ENCODE measurements at places on chromosomes 5 and 9.

DNA sequence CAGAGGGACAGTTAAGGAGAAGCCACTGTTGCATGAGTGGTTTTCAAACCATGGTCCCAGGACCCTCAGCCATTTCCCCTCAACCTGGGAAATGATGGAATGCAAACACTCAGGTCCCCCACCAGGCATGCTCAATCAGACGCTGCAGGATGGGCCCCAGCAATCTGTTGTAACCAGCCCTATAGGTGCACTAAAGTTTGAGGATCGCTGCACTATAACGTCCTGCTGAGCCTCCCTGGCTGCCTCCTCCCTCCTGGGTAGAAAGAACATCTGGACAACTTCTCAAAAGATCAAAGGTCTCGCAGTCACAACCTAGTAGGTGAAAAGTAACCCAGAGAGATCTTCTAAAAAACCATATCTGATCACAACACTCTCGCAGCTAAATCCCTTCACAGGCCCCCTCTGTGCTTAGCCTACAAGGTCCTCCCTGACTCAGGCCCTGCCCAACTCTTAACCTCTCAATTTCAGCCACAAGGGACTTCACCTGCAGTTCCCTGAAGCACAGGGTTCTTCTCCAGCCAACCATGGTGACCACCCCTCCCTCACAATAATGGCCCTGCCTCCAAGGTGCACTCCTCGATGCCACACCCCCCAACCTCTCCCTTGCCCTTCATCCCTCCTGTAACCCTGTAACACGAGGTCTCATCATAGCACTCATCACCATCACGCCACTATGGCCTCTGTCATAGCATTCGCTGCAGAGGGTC is 3.5 kb downstream of the SHB start:
- DNase-seq, result no peak

GRCh38 chr9:78712903-78713613 is 416.1 kb downstream of the PSAT1 start:
- no peak for DNase-seq

DNA sequence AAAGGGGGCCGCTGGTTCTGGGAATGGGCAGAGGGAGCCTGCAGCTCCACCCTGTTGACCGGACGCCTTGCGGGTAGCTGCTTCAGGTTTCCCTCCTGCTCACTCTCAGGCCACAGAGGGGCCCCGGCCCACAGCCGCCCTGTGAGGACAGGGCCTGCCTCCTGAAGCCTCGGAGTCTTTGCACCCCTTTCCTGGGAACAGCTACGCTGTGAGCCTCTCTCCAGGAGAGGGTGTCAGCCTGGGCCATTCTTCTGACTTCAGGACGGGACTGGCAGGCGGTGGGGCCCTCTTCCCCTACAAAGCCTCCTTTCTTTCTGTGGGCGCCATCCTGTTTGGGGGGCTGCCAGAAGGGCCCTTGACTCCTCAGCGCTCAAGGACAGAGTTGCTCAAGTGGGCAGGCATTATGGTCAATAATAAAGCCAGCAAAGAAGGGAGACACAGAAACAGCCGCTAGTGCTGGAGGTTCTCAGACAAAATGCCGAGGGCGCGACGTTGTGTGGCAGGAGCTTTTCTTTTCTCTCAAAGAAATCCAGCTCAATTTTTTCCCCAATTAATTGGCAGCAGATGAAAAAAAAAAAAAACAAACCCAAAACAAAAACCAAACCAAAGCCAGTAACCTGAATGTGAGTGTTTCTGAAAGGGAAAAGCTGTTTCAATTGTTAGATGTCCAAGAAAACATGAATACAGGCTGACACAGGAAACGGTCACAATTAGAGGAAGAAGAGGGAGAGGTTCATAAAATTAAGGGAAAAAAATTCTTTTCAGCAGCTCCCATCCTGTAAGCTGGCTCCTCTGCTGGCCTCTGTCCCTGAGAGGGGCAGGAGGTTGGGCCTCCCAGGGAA is 12.8 kb upstream of the SLC25A51 start:
- no peak for DNase-seq

GRCh38 chr9:125460883-125461635 is 199.4 kb downstream of the GAPVD1 start:
- no peak for DNase-seq

DNA sequence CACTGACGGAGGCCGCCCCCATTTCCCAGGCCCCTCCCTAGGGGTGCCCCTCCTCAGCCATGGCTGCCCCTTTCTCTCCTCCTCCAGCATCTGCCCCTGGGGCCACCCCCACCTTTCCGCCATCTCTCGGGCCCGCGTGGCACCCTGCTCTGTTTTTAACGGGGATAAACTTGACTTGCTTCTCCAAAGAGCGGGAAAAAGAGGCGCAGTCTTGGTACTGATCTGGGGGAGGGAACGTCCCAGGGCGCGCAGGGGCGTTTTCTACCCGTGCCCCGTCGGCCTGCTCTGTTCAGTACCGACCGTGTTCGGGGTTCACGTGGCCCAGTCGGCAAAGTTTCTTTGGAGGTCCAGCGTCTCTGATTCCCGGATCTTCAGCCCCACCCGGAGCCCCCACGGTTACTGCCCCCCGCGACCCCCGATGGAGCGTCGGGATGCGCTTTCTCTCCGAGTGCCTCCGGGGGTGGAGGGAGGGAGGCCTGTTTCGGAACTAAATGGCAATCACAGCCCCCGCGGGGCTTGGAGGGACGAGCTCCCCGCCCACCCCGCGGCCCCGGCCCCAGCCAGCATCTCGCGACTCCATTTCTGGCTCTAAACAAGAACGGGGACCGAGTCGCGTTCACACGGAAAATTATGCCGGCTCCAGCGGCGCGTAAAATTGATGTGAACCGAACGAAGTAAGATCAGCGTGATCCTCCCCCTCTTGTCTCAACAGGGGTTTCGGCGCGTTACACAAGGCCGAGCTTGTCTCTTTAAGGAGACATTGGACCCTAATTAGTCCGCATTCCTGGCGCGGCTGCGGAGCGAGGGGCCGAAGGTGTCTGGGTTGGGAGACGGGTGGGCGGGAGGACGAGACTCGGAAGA is 1.1 kb upstream of the TLE4 start:
- peak; percentile 33 for DNase-seq

DNA sequence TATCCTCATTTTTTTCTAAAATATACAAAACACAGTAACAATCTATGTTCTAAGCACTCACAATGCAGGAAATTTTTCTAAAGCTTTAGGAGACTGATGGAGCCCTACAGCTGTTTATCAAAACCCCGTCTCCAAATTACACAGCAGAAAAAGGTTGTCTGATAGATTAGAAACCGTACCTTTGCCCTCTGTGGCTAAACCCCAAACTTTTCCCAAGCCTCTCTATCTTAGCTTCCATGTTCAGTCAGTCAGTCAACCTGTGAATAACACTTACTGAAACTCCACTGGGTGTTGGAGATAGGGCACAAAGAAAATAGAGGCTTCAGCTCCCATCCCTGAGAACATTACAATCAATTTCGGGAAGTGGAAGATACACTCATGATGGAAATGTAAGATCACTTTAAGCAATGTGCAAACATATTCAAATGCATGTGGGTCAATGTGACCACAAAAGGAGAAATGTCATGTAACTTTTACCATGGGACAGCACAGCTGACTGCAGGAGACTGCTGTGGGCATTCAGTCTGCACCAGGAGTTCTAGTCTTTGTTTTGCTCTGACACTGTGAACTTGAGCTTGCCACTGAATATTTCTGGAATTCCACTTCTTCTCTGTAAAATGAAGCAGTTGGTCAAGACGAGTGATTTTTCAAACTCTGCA is 279.5 kb upstream of the PIK3R1 start:
- DNase-seq, result no peak

DNA sequence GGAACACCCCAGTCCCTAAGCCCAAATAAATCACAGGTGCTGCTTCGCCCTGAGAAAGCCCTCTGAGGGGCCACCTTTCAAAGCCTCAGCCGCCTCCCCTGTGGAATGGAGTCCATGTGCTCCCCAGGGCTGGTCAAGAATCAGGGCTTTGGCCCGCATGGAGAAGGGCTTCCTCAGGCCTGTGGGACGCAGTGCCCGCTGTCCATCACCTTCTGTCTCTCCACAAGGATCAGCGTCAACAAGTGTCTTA is 16.6 kb downstream of the HNRNPH1 start:
- DNase-seq, result no peak

GRCh38 chr5:179240561-179240960 is 104.7 kb downstream of the ADAMTS2 start:
- DNase-seq, result no peak

DNA sequence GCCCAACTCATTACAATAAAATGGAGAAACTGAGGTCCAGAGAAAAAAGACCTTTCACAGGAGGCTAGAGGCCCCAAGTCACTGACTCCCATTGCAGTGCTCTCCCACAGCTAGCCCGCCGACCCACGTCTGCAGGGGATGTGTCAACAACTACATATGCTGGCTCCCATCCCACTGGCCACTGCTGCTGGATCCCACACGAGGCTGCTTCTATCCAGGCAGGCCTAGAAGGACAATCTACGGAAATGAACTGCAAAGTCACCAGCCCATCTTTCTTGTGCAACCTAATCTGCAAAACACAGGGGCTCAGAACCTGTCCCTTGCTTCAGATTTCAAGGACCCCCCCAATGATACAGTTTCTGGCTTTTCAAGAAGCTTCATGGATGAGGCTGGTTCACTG is 24.0 kb downstream of the RAPGEF1 start:
- DNase-seq, result no peak

DNA sequence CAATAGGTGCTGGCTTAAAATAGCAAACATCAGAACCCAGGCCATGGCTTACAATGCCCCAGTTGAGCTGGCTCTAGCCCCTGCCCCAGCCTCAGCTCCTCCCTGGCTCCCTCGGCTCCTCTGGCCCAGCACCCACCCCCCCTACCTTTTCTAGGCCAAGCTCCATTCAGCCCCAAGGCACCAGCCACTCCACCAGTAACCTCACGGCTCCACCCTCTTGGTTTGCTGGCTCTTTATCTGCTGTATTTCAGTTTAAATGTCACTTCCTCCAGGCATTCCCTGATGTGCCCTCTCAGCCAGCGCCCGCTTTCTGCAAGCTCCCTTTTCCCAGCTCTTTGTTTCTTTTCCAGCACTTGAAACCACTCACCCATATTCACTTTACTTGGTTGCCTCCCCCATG is 10.6 kb downstream of the C1QTNF2 start:
- DNase-seq, result no peak

- DNase-seq, result no peak
Measured at GRCh38 chr9:26604076-26604662, 288.4 kb downstream of the CAAP1 start.

DNA sequence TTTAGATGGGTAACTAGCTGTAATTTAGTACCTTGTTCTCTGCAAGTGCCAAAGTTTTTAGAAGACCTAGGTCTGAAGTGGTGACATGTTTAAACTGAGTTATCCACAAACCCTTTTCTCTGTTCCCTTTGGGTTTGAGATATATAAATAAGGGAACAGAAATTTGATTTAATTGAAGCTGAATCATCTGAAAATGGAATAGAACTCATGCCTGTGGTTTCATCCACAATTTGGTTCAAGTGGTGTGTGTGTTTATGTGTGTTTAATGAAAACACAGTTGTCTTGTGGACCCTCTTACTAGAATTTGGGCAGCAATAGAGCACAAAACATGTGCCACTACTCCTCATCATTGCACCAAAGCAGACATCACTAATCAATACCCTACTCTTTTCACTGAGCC is 216.9 kb downstream of the GLIS3 start:
- DNase-seq, result no peak

- DNase-seq, result no peak
Measured at GRCh38 chr9:20549053-20549452, 73.2 kb downstream of the MLLT3 start.

DNA sequence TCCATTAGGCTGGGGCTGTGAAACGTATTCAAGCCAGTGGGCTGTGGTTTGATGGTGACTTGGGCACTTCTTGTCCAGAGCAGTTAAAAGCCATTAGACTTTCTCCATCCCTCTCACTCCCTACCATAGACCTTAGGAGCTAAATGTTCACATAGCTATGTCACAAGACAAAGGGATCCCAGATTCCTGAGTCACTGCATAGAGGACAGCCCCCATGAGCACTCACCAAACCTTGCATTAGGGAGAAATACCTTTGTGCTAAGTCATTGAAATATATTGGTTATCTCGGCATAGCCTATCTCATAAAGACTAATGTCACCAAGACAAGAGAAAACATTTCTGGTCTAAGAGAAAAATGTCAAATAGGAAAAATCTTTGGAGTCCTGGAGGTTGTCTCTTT is 104.3 kb downstream of the TRPM6 start:
- DNase-seq, result no peak

- DNase-seq, result no peak
Measured at GRCh38 chr9:73093016-73093739, 58.5 kb upstream of the ANXA1 start.

- no peak for DNase-seq
Measured at GRCh38 chr5:108148715-108149139, 233.2 kb downstream of the FBXL17 start.

- DNase-seq, result no peak
Measured at GRCh38 chr9:97852001-97852398, 1.0 kb upstream of the FOXE1 start.

- DNase-seq, result no peak
Measured at GRCh38 chr5:142601432-142601831, 84.5 kb downstream of the FGF1 start.

DNA sequence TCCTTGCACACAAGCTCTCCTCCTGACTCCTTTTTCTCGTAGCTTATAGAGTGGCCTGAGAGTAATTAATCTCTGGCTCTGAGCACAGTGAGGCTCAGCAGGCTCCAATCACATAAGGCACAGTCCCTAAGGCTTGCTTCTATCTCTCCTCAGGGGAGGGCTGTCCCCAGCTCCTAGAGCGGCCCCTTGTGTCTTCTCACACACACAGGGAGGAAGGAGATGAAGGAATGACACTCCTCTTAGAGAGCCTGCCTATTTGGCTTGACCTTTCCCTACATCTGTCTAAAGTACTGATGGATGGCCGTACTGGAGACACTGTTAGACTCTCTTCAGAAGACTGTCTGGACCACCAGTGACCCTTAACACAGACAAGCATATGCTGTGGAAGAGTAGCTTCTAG is 12.9 kb downstream of the TAS2R1 start:
- DNase-seq, result no peak

DNA sequence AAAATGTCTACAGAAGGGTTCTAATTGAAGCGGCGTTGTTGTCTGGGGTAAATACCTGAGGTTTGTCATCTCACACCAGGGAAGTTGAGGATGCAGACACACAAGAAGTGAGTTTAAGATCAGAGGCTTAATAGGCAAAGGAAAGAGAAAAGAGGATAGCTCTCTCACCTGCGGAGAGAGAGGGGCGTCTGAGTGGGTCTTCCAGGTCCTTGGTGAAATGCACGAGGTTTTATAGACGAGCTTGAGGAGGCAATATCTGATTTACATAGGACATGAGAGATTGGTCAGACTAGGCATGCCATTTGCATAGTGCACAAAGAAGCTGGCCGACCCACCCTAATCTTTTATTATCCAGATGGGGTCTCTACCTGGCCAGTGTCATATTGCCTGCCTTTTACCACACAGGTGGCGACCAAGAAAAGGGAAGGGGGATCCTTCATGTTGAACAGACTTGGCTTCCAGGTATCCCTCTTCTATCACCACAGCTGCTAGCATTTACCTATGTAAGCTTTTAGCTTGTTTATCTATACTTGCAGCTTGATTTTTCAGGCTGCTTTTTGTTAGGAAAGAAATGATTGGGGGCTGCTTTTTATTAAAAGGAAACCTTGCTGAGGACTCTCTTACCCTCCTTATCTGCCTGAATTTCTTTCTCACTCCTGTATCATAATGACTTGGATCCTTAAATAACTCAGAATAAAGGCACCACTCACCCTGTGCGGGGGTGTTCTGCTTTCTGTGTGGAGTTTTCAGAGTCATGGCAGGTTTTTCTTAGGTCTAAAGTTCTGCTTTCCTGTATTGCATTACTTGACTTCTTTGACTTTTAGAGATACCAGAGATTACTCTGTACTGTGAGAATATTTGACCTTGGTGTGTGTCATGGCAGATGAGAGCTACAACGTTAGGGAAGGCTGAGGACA is 9.4 kb upstream of the GLT6D1 start:
- no peak for DNase-seq

Measured in stimulated activated CD4-positive, alpha-beta T cell treated with anti-CD3 and anti-CD28 coated beads, TNF-alpha, amount 100 ng/mL, for 48 hours (primary cell).